Dorsolateral prefrontal cortex (tissue), 122 donors: ENCODE measurements at places on chromosomes 4 and X.

DNA sequence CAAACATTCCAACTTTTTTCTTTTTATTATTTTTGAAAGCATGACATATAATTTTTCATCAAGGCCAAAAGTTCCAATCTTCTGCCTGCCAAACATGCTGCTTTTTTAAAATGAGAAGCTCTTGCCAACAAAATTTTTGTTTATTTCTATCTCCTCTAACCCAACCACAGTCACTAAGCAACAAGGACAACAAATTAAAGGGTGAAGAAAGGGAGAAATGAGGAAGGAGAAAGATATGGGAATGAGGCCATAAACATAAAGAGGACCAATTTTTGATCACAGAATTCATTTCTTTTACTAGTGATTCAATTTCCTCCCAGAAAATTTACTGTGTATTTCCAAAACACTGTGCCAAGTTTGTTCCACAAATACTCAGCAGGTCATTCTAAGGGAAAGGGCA, 537.0 kb upstream of the DIAPH2 start:
- DNase-seq = no peak

GRCh38 chr4:8350841-8351461, 81.4 kb downstream of the HTRA3 start:
- peak; percentile 32 for DNase-seq

GRCh38 chrX:155864655-155865054, 16.5 kb upstream of the VAMP7 start:
- DNase-seq = no peak

DNA sequence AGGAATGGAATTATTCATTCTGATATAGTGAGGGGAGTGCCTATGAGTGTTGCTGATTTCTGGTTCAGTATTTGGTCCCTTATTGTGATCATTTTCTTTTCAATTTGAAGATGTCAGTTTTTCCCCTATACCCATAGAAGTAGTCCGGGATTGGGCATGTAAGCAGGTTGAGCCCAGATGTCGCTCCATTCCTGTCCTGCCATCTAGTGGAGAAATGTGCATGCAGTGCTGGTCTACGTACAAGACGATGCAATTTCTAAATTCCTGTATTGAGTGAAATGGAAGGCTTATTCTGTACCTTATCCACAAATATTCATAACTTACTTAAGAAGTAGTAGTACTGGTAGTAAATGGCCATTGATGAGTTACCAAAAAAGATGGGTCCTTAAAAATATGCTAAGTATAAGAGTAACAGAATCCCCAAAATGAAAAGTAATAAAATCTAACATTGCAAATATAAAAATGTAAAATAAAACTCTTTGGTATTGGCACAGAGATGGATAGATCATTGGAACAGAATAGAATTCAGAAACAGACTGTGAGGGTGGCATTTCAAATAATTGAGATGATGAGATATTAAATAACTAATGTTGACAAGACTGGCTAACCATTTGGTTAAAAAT, 60.9 kb downstream of the UGT8 start:
- DNase-seq = peak; percentile 79

DNA sequence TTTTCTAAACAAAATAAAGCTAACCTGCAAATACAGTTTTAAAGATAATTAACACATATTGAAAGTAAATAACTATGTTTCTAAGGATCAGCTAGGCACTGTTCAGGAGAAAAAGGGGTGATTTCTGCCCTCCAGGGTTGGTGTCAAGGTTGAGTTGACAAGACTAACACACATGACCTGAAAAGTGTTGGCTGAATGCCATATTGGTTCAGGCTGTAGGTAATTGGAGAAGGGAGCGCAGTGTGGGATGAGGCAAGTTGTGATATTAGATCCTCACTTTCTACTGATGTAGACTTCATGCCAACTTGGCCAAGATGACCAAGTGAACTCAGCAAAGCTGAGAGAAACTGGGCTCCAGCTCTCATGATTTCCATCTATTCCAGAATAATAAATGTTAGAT, 42.2 kb downstream of the PPM1K start:
- no peak for DNase-seq
